ENCODE measurements at places on chromosomes 6 and 20. TPM values are rescaled to one million over a fixed set of nuclear protein-coding genes. Genes with fewer than 3 reads are reported as not detected.

GRCh38 chr6:111478064-111478476 is 4.9 kb downstream of the REV3L start:
- DNase-seq, result no peak

The FABP7 gene
- total RNA-seq, result not detected

The TGM2 gene
- total RNA-seq, result 529 TPM

The UBD gene
- not detected for total RNA-seq

GRCh38 chr6:135410856-135411255 is 86.7 kb downstream of the AHI1 start:
- DNase-seq, result no peak

The LTB gene
- total RNA-seq, result not detected

The RUNX2 gene
- total RNA-seq, result 0.21 TPM

The LY6G6D gene
- not detected for total RNA-seq

DNA sequence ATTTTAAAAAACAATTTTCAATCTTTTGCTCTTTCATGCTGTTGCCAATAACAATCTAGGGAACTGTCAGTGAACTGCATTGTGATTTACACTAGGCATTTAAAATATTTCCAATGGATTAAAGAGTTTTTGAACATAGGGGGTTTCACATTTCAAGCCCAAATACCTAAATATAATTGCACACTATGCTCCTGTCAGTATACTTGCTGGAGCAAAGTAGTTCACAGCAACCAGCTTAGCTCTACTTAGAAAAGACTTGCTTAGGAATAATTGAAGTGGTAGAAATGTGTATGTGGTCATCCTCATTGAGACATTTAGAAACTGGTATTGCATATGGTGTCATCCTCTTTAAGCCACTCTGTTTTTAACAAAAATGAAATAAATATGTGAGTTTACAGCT is 41.7 kb upstream of the REV3L start:
- no peak for DNase-seq

The PRRT1 gene
- total RNA-seq, result 1.4 TPM

Measured in ascending aorta (tissue), 2 donors.